AG20443 (cell line): ENCODE measurements at places on chromosomes 11 and 22.

- DNase-seq, result no peak
Measured at GRCh38 chr11:27055065-27055682, 14.6 kb downstream of the BBOX1 start.

DNA sequence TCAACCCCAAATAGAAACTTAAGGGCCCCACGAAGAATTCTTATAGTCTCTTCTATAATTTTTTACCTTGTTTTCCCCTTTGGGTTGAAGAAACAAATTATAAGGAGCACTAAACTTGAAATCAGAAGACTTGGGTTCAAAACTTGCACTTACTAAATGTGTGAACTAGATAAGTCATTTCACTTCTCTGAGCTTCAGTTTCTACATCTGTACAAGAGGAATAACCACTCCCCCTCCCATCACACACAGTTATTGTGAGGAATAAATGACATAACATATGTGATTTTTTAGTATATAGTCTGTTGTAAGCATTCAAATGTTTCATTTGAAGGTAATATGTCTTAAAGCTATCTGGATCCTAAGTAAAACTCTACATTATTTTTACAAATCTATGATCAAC is 78.8 kb downstream of the LIF start:
- DNase-seq, result no peak

DNA sequence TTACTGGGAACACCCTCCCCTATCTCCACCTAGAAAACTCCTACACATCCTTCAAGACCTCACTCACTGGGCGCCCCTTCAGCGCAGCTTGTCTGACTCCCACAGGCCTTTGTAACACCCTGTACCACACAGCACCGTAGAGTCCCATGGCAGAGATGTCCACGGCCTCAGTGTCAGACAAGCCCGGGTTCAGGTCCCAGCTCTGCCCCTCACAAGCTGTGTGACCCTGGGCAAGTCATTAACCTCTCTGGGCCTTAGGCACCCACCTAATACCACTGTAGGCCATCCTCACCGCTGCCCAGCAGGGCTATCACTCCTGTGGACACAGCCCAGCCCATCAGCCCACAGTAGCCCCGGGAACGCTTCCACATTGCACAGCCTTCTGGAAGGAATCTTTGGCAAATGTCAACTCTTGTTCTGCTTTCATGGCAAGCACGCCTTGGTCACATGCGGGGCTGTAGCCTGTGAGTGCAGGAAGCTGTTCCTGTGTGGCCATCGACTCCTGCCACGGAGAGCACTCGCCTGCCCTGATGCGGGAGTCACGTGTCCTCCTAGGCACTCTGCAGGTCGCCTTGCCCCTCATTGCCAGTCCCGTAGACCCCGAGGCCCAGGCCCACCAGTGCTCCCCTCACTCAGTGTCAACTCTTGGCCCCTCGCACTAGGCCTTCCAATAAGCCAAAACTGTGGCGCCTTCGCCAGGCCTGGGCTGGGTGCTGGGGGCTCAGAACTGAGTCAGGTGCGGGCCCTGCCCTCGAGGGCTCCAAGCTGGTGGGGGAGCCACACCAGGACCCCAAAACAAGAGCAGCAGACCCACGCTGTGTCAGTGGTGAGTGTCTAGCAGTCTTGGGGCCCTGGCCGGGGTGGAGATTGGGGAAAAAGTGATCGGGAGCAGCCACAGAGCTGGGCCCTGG is 32.9 kb upstream of the RFPL3 start:
- DNase-seq, result no peak

- DNase-seq, result no peak
Measured at GRCh38 chr11:123076484-123076883, 14.5 kb upstream of the HSPA8 start.

- DNase-seq, result peak; percentile 32
Measured at GRCh38 chr11:104700609-104701008, 197.7 kb downstream of the CASP12 start.

DNA sequence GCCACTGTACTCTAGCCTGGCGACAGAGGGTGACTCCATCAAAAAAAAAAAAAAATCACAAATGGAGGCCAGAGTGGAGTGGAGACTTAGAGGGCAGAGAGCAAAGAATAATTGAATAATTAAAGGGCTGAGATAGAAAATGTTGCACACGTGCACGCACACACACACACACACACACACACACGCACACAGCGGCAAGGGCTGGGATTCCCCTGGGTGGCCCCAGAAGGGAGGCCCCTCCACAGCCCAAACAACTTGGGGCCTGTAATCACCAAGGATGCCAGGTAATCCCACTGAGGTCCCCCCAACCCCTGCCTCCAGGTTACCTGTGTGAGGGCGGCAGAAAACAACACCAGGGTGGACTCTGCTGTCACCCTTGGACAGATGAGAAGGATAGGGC is 12.0 kb upstream of the DGKZ start:
- DNase-seq, result no peak

GRCh38 chr11:131999084-131999483 is 628.7 kb downstream of the NTM start:
- no peak for DNase-seq

DNA sequence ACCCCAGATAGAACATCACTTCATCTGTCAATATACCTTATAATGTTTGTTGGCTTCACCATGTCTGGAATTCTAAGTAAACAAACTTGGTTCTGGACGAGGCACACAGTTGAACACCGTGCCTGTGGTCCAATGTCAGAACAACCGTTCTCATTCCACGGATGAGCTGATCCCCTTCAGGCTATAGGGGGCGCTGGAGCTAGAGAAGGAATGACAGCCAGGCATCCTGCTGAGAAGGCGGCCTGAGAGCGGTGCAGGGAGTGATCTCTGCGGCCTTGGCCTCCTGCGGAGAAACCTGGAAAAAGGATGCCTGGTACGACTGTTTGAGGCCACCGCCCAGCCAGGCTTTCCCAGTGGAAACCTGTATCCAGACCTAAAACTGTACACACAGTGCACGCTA is 48.7 kb downstream of the FDX1 start:
- DNase-seq, result no peak

- no peak for DNase-seq
Measured at GRCh38 chr11:77081976-77082836, 15.4 kb downstream of the CAPN5 start.

- no peak for DNase-seq
Measured at GRCh38 chr22:30541961-30542810, 4.4 kb downstream of the SEC14L6 start.

DNA sequence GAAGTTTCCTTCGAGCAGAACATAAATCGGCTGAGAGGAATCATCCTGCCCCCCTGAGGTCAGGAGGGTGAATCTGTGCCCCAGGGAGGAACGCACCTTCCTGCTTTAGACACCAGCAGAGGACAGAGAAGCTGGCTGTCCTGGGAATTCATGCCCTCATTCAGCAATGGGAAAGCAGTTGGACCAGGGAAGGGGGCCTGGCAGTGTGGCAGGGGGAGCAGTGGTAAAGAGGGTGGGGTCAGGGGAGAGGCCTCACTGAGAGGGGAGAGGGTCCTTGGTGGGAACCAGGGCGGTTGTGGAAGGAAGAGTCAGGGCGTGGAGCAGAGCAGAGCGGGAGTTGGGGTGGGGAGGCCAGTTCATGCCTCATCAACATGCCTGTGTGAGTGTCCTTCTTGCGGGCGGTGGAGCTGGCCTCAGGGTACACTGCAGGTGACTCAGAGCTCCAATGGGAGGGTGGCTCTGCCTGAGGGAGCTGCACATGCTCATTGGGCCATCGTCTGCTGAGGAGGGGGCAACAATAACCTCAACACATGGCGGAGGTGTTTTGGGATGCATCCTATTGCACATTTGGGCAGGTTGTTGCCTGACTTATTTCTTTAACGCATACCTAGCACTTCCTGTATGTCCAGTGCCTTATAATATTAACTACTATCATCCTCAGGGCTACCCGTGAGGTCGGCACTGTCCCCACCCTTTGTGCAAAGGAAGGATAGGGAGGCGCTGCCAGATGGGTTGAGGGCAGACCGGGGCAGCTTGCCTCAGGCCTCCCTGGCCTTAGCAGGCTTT is 23.2 kb downstream of the MED15 start:
- peak; percentile 91 for DNase-seq

DNA sequence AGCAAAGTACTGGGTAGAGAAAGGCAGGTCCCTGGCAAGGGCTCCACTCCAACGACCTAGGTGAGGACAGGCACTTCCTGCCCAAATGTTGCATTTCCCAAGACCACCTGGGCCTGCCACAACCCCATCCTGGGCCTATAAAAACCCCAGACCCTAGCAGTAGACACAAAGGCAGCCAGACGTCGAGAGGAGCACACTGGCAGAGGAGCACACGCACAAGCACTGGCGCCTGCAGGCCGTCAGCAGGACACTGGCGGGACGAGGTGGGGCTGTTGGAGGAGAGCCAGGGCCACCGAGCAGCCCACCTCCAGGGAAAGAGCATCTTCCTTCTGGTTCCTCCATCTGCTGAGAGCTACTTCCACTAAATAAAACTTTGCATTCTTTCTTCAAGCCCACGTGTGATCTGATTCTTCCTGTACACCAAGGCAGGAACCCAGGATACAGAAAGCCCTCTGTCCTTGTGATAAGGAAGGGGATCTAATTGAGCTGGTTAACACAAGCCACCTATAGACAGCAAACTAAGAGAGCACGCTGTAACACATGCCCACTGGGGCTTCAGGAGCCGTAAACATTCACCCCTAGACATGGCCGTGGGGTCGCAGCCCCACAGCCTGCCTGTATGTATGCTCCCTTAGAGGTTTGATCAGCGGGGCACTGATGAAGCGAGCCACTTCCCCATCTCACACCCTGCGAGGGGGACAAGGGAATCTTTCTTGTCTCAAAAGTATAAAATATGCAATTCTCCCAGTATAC is 89.7 kb upstream of the MTMR2 start:
- DNase-seq, result no peak

- DNase-seq, result no peak
Measured at GRCh38 chr22:43440556-43440955, 28.7 kb downstream of the MPPED1 start.

DNA sequence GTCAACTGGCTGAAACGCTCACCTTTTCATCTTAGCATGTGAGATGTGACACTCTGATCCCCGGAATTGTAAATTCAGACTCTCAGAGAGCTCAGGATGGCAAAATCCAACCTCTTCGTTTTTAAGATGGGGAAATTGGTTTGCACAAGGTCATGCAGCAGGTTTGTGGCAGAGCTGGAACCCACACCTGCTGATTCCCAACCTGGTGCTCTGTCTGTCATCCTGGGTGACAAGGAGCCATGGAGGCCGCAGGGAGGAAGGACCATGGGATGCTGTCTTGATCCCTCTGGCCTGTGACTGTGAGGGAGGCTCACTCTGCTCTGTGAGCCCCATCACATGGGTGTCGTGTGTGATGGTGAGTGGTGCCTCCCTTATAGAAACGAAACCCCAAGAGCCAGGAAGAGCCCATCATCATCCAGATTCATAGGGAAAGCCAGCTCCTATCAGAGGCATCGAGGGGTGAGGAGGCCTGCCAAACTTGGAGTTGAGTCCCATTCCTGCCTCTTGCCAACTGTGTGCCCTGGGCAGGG is 87.4 kb upstream of the SYT13 start:
- DNase-seq, result no peak

GRCh38 chr11:119380827-119381180 is 686 bp downstream of the USP2 start:
- DNase-seq, result no peak

- no peak for DNase-seq
Measured at GRCh38 chr11:92111287-92111686, 113.3 kb upstream of the FAT3 start.

DNA sequence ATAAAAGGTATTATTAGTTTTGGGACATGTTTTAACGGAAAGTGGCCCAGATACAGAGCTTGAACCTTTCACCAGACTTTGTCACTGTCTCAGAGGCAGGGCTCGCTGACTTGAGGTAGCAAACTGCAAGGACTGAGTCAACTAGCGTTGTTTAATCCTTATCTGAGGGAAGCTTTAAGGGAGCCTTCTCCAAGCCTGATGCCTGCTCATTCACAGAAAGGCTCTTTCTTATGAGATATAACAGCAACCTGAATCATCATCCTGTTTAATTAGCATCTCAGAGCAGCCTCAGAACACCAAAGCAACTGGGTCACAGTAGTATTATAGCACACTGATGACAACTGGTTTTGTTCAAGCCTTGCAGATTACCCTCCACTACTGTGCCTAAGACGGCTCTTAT is 54.2 kb upstream of the CYP2D6 start:
- no peak for DNase-seq

DNA sequence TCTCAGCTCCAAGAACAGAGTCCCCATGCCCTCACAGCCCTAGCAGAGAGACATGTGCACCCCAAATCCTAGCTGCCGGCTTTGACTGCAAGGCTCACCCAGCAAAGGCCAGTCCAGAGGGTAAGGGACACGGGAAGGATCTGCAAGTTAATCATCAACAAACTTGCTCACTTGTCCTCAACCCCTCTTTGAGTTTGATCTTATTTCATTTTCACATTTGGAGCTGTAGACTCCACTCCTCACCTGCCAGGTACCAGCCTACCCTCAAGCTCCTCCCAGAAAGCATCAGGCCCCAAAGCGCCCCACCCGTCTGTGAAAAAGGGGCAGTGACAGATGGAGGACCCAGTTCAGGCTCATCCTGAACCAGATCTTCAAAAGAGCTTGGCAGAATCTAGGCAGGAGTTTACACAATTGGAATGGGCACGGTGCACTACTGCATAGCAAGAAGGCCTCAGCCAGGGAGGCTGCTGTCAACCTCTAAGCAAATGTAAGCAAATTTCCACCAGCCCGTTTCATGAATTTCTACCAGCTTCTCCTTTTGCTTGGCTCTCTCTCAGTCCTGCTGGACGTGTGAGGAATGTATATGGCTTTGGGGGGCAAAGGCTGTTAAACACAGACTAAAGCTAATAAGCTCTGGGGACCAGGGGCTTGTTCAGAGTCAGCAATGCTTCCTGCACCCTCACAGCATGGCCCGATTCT is 5.5 kb downstream of the EHD1 start:
- no peak for DNase-seq

- DNase-seq, result peak; percentile 37
Measured at GRCh38 chr11:123211981-123212380, 16.9 kb upstream of the CLMP start.

GRCh38 chr11:122681070-122681469 is 25.5 kb downstream of the UBASH3B start:
- no peak for DNase-seq

DNA sequence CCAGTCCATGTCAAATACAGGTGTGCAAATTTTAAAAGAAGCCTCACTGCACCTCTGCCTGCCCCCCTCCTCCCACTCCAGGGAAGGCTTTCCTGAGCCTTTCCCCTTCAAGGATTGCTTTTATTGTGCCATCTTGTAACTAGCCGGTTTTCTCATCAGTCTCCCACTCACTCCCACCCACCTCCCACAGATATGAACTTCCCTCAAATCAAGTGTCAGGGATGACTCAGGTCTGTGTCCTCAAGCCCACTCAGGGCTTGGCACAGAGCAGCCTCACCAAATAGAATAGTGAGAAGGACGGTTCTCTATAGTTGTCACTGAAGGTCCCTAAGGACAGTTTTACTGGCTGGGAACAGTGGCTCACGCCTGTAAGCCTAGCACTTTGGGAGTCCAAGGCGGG is 43.0 kb downstream of the THAP12 start:
- no peak for DNase-seq

DNA sequence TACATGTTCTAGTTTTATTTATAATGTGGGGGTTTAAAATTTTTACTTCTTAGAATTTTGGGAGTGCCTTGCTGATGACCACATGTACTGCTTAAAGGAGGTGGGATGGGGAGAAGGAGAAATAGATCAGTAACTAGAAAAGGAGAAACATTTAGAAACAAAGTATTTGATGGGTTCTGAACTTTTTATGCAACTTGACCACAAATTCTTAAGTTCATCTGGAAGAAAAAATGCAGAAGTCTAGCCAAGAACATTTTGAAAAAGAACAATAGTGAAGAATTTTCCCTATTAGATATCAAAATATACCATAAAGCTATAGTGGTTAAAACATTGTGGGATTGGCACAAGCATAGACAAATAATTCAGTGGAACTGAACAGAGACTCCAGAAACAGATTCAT is 73.3 kb upstream of the AMPD3 start:
- DNase-seq, result peak; percentile 22

- peak; percentile 81 for DNase-seq
Measured at GRCh38 chr11:1837171-1838076, 1.4 kb upstream of the TNNI2 start.
